AG08395 (cell line): ENCODE measurements at places on chromosomes 1 and 21.

- no peak for DNase-seq
Measured at GRCh38 chr1:5501206-5501930, 490.9 kb downstream of the NPHP4 start.

DNA sequence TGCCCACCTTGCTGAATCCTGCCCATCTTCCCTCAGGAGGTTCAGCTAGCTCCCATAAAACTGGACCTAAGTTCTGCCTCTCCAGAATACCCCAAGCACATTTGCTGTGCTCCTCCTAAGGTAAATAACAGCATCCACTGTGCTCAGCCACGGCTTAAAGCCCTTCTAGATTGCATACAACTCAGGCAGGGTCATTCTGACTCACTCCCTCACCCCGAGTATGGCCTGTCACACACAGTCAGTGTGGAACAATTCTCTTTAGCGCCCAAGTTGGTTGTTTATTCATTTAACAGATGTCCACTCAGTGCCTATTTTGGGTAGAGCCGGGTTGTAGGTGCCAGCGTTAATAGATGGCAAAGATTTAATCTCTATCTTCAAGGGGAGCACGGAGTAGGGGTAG, 147.5 kb upstream of the EDN2 start:
- DNase-seq = peak; percentile 76

DNA sequence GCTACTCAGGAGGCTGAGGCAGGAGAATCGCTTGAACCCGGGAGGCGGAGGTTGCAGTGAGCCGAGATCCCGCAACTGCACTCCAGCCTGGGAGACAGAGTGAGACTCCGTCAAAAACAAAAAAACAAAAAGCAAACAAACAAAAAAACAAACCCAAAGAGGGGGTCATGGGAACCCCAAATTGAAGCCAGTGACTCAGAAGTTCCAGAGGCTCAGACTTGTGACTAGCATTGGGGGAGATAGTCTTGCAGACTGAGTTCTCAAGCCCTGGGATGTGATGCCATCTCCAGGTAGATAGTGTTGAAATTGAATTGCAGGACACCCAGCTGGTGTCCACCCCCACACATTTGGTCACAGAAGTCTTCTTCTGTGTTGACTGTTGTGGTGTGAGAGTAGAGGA, 24.9 kb upstream of the ENO1 start:
- peak; percentile 32 for DNase-seq

GRCh38 chr1:24888061-24888970, 41.8 kb downstream of the RUNX3 start:
- DNase-seq = no peak

DNA sequence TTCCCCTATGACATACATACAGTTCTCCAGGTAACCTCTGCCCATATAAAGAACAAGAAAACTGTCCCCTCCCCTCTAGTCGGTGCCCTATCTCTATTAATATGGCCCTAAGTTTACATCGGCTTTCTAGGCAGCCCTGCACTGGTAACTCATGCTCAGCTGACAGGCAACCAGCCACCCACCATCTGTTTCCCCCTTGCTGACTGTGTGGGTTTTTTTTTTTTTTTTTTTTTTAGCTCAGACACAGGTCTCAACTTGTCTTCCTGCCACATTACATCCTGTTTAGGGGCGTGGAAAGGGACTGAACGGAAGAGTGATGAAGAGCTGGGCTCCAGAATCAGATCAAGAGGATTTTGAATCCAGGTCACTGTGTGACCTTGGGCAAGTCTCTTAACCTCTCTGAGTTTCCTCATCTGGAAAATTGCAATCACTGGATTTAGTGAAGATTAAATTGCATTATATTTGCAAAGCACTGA, 14.0 kb downstream of the LAPTM5 start:
- DNase-seq = no peak

- DNase-seq = no peak
Measured at GRCh38 chr21:27647401-27647800, 680.5 kb upstream of the ADAMTS5 start.

GRCh38 chr21:44831227-44831860, 13.5 kb upstream of the SUMO3 start:
- no peak for DNase-seq

GRCh38 chr1:229097356-229097755, 173.6 kb upstream of the RAB4A start:
- DNase-seq = no peak

DNA sequence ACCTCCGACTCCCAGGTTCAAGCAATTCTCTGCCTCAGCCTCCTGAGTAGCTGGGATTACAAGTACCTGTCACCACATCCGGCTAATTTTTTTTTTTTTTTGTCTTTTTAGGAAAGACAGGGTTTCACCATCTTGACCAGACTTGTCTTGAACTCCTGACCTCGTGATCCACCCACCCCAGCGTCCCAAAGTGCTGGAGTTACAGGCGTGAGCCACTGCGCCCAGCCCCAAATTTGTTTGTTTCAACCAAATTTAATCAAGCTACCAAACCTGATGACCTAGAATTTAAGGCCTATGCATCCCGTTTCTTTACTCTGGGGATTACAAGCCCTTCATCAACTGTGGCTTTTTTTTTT, 58.3 kb upstream of the TBX15 start:
- no peak for DNase-seq

DNA sequence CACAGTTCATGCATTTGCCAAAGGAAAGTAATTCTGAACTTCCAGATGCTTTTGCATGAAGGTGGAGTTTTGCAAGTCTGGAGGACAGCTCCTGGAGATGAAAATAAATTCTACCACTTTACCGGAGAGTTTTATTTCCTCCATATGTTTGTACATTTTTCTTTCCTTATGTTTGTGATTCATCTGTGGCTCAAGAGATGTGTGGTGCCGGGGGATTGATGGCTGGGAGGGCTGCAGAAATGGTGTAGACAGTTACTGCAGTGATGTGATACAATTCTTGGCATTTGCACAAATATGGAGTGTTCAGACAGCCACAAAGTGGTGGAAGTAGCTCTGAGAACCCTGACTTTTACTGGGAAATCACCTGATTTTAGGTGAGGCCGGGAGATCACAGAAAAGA, 58.5 kb upstream of the ASB17 start:
- DNase-seq = no peak

DNA sequence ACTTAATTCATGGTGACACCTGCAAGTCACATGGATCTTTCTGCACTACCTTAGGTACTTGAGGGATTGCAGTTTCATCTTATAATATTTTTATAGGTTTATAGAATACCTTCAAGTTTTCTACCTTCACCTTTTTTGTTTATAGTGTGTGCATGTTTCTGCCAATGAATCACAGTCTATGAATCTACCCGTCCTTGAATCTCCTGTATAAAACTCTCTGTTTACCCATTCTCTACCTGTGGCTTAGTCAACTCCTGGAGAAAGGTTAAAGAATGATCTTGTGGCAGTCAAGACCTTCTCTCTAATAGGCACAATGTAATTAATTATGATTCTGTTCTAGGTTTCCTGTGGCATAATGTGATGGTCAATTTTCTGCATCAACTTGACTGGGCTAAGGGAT, 3.2 kb upstream of the GSTM2 start:
- DNase-seq = no peak

GRCh38 chr1:3170561-3171453, 101.8 kb downstream of the PRDM16 start:
- peak; percentile 58 for DNase-seq

GRCh38 chr1:221735999-221736398, 5.9 kb downstream of the DUSP10 start:
- DNase-seq = no peak

GRCh38 chr1:15299806-15300205, 52.8 kb downstream of the FHAD1 start:
- no peak for DNase-seq

DNA sequence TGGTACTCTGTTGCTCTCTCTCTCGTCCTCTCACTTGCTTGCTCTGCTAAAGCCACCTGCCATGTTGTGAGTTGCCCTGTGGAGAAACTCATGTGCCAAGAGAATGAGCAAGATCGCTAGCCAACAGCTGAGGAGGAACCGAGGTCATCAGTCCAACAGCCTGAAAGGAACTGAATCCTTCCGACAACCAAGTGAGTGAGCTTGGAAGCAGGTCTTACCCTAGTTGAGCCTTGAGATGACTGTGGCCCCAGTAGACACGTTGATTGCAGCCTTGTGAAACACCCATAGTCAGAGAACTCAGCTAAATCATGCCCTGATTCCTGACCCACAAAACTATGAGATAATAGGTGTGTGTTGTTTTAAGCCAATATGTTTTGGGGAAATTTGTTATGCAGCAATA, 48.1 kb upstream of the BACH1 start:
- DNase-seq = no peak

GRCh38 chr1:242006976-242007375, 8.1 kb upstream of the MAP1LC3C start:
- no peak for DNase-seq

DNA sequence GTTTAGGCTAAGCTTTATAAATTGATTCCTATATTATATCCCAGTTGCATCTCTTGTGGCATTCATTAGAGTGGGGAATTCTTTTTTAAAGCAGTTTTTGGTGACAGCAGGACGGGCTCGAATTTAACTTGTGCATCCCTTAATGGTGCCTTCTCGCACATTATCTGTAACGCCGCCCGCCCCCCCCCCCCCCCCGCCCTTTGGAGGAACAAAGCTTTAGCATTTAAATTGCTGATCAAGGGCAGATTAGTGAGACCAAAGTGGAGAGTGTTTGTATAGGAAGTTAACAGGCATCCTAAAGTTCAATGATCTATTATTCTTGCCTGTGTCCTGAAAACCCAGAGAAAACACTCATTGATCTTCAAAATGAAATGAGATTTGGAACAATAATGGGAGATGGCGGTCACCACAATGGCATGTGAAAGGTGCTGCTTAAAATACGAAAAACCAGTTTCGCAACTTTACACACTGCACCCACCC, 2.2 kb downstream of the LMO4 start:
- no peak for DNase-seq

- no peak for DNase-seq
Measured at GRCh38 chr1:242842094-242842493, 317.6 kb upstream of the PLD5 start.

- peak; percentile 91 for DNase-seq
Measured at GRCh38 chr1:201593200-201593921, 54.4 kb downstream of the NAV1 start.

GRCh38 chr1:24101796-24102586, 9.9 kb downstream of the MYOM3 start:
- no peak for DNase-seq

GRCh38 chr1:65036570-65037051, 70.3 kb upstream of the JAK1 start:
- no peak for DNase-seq

- no peak for DNase-seq
Measured at GRCh38 chr1:236552901-236553300, 29.1 kb downstream of the LGALS8 start.

GRCh38 chr1:1894354-1895059, 3.6 kb upstream of the GNB1 start:
- peak; percentile 32 for DNase-seq

DNA sequence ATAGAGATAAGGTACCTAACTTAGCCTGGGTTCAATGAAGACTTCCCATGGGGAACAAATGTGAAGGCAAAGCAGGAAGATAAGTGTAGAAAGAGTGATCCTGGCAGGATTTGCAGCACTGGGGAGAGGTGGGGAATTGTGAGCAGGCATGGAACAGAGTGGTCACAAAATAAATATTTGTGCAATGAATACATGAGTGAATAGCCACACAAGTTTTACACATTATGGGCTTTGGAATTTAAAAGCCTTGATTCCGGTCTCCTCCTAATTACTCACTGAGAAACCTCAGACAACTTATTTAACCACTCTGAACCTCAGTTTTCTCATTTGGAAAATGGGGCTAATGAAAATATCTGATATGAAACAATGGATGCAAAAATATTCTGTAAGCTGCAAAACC, 148.3 kb downstream of the ELAVL4 start:
- DNase-seq = no peak
